Fibroblast of lung (primary cell): ENCODE measurements at places on chromosomes 5 and 9. TPM values are rescaled to one million over a fixed set of nuclear protein-coding genes. Genes with fewer than 3 reads are reported as not detected.

The ATP10B gene
- total RNA-seq: not detected in 2 replicates

The LTC4S gene
- 0.83 and 4.1 TPM in 2 replicates for total RNA-seq

The DTWD2 gene
- total RNA-seq: 4.8 and 5.4 TPM in 2 replicates

The FCN1 gene
- not detected in 2 replicates for total RNA-seq

The ABLIM3 gene
- total RNA-seq: 37.2 and 48.1 TPM in 2 replicates

The ORM2 gene
- total RNA-seq: not detected in 2 replicates

The INSYN2B gene
- total RNA-seq: 2.8 and 3.6 TPM in 2 replicates

The EPB41L4A gene
- total RNA-seq: 0.50 and 0.51 TPM in 2 replicates
